Astrocyte of the spinal cord (primary cell): ENCODE measurements at places on chromosomes 16 and 17.
A peak's percentile ranks its signal among the peaks of the same experiment; 100 is the strongest.

DNA sequence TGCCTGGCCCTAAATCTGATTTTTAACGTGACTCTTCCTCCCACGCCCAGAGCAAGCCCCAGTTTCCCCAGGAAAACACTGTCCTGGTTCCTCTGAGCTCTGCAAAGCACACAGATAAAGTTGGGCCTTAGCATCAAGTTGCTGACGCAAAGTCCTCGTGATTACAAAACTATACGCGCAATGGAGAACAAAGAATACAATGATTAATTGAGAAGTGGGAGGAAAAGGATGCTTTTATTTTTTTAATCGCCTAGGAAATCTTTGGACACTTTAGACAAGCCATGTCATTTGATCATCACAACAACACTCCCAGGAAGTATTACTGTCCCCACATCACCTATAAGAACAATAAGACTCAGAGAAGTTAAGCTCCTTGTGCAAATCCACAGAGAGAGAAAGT lies 30.5 kb upstream of the CES5A start:
- no peak for DNase-seq

DNA sequence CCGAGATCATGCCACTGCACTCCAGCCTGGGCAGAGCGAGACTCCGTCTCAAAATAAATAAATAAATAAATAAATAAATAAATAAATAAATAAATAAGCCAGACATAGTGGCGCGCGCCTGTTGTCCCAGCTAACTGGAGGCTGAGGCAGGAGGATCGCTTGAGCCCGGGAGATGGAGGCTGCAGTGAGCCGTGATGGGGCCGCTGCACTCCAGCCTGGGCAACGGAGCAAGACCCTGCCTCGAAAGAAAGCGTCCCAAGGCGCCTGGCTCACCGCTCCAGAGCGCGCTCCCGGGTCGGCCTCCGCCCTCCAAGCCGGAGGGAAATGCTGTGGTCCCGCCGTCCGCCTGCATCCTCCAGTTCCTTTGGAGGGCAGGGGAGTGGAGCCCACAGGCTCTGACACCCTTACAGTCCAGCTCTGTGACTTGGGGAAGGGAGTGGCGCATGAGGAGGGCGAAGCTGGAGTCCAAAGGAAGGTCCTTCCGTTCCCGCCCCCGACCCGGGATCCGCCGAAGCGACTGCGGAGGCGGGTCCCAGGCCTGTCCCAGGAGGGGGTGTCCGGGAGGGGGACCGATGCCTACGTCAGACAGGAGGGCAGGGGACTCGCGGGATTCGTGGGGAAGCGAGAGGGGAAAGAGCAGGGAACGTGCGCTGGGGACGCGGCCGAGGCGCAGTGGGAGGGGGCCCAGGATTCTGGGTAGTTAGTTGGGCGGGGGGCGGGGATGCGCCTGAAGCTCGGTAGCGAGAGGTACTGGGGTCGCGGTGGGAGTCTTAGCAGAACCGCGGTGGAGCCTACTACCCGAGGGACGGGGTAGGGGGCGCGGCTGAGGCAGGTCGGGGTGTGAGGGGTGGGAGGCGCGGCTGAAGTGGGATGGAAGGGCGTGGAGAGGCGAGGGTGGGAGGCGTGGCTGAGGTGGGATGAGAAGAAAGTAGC lies 8.4 kb upstream of the TRPV2 start:
- DNase-seq = peak; percentile 15

GRCh38 chr17:44599298-44600175 lies 42.3 kb downstream of the FZD2 start:
- DNase-seq = peak; percentile 98

DNA sequence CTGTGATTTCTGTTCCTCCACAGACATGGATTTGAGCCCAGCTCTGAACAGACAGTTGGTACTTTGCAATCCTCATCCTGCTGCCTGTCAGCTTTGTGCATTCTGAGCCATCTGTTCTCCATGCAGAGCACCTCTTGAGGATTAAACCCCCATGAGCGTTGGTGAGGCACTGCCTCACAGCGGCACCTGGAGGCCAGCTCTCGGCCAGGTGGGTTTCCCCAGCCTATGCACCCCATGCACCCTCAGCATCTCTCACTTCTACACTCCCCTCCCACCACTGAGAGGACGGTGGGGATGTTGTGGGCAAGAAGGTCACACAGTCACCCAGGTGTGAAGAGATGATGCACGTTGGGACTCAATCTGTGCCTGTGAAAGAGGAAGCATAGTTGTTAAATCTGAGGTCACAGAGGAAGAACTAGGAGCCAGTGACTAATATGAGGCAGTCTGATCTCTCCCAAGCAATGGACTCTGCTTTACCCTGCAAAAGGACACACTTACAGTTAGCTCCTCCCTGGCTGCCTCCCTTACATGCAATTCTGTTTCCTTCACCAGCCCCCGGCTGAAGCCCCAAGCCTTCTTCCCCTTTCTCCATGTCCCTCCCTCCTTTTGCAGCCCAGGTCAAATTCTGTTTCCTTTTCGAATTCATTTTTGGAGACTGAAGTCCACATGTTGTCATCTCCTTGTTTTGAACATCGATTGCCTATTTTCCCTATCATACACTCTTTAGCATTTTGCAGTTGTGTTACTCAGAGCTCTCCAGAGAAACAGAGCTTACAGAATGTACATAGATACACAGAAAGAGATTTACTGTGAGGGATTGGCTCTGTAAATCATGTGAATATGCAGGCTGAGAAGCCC lies 58.5 kb downstream of the HS3ST3B1 start:
- no peak for DNase-seq

- no peak for DNase-seq
These were observed 5.8 kb downstream of the OVCA2 start for GRCh38 chr17:2047590-2047989.

DNA sequence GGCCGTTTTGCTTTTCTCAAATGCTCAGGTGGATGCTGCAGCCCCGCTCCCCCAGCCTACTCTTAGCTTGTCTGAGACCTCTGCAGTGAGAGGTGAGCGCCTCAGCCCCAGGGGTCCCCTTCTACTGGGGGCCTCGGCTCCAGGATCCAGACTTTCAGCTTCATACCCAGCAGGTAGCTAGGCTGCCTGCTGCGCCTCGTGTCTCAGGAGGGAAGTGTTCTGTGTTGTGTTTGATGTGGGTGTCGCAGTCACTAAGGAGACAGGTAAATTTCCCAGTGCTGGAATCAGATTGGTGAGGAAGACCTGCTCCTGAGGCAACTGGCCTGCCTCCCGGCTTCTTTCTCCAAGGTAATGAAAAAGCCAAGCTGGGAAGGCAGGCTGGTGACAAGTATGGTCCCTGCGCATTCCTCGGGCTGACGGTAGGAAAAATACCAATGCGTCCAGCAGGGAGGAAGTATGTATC lies 604.0 kb upstream of the SALL1 start:
- DNase-seq = no peak

GRCh38 chr16:4831616-4832015 lies 15.5 kb downstream of the GLYR1 start:
- no peak for DNase-seq

DNA sequence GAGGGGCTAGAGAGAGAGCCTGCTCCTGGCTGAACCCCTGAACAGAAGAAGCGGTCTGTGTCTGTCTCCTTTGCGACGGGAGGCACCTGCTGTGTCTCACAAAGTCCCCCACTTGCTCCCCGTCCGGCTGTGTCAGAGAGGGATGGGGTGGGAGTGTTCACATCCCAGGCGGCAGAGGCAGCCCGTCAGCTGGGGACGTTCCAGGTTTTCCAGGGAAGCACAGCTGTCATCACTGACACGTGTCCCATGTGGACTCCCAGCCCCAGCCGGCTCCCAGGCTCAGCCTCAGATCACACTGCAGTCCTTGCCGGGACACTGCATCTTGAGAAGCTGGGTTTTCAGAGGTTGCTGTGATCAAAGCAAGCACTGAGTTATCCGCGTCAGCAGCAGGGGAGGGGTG lies 1.6 kb downstream of the TELO2 start:
- no peak for DNase-seq

GRCh38 chr16:16019488-16019887 lies 70.1 kb downstream of the ABCC1 start:
- DNase-seq = peak; percentile 43

GRCh38 chr17:75514299-75514918 lies 928 bp downstream of the CASKIN2 start:
- DNase-seq = no peak
